ENCODE measurements at places on chromosomes 11 and 22.

DNA sequence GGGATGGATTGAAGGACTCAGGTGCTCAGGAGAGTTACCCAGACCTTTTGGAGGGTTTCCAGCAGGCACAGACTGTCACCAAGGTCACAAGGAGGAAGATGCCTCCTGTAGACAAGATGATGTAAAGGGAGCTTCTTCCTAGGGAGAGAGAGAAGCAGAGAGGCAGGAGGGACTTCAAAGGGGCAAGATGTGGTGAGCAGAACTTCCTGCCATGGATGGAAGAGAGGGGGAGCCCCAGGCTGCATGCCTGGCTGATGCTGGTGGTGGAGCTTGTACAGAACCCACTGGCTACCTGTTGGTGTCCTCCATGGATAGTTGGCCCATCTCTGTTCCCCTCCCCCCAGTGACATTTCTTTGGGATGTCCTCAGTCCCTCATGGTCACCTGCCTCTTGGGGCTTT is 4.2 kb downstream of the HEPN1 start:
- no peak for DNase-seq

- no peak for DNase-seq
Measured at GRCh38 chr11:10930224-10930971, 72.5 kb upstream of the ZBED5 start.

- DNase-seq: peak; percentile 92
Measured at GRCh38 chr11:115623021-115623451, 118.8 kb upstream of the CADM1 start.

- no peak for DNase-seq
Measured at GRCh38 chr22:48588878-48589450, 1238.7 kb downstream of the BRD1 start.

GRCh38 chr11:72072348-72072747 is 8.0 kb downstream of the NUMA1 start:
- DNase-seq: no peak

DNA sequence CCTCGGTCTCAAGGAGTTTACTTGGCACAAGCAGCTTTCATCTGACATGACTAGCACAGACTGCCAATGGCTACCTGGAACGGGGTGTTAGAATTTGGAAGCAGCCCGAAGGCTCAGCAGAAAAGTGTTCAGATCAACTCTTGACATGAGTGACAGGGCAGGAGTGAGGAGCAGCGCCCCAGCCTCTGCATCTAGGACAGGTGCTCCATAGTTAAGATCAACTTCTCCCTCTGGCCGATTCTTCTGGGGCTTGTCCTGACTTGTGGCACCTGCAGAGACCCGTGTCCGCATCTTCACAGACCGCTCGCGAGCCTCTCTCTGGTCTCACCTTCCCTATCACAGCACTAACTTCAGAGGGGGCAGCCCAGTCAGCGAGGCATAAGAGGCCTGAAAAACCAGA is 42.5 kb upstream of the CHKA start:
- no peak for DNase-seq
